ENCODE measurements at places on chromosomes 13 and 19.
A peak's percentile ranks its signal among the peaks of the same experiment; 100 is the strongest.

DNA sequence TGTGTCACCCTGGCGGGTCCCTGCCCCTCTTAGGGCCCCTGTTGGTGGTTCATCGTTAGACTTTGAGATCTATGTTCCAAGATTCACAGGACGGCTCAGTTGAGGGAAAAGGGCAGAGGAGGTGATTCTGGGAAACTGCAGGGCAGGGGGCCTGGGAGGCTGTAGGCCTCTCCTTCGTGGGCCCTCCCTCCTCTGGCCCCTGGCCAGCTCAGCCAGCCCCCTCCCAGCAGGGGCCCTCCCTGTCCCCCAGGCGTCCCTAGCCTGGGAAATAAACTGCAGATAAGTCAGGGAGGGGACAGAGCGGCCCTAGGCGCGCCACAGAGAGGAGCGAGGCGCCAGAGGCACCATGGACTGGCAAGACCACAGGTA, 6.5 kb downstream of the HIF3A start:
- no peak for DNase-seq

DNA sequence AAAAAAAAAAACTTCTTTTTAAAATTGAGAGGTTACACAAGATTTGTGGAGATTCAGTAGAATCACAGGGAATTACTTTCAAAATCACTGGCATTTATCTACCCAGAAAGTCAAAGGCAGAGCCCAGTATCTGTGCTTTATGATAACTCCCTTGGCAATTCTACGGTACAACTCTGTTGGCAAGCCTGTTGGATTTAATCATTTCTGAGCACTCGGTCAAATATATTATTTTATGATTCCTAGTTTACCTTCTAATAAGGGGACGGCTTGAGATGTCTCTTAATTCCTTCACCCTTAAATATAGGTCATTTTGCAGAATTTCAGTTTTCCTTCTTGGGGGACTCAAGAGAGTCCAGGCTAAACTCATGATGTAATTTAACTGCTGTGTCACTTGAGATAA, 987.6 kb downstream of the EFNB2 start:
- DNase-seq, result no peak

DNA sequence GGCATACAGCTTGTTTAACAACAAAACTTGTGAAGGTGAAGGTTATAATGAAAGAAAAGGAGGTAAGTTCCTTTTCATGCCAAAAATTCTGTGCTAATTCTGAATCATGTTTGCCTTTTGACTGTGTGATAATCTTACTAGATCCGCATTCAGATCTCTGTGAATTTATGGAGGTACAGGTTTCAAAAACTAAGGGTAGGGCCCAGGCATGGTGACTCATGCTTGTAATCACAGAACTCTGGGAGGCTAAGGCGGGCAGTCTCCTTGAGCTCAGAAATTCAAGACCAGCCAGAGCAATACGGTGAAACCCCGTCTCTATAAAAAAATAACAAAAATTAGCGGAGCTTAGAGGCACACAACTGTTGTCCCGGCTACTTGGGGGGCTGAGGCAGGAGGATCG, 45.9 kb downstream of the PCDH9 start:
- no peak for DNase-seq

DNA sequence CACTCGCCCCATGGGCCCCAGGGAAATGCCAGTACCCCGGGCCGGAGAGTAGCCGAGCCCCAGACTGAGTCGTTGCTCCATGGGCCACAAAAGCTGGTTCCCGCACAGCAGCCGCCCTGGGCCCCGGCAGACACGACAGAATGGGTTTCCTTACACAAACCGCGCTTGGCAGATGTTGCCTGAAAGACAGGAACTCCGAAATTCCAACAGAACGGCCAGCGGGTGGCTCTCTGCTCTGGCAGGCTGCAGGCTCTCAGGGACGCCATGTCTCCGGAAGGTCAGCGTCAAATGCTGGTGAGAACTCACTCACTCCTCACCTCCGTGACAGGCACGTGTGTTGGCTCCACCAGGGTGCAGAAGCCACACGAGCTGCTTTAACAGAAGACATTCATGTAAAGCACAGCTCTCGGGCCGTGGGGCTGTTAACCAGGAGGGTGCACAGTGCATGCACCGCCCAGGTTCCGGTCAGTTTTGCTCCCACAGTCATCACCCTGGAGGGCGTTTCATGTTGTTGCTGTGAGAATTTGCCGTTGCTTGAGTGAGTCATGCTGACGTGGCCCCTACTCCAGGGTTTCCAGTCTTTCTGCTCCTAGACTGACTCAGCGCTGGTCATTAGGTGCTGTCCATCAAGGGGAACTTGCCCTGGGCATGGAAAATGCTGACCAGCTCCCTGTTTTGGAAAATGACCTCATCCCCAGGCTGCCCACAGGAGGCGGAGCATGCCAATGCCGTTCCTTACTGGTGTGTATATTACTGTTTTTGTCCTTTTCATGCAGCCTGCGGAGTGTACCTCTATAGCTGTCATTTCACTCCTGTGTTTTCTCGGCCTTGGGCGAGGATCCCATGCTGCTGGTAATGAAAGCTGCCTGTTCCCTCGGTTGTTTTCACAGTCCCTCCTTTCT, 44.8 kb downstream of the ANKRD10 start:
- peak; percentile 99 for DNase-seq

DNA sequence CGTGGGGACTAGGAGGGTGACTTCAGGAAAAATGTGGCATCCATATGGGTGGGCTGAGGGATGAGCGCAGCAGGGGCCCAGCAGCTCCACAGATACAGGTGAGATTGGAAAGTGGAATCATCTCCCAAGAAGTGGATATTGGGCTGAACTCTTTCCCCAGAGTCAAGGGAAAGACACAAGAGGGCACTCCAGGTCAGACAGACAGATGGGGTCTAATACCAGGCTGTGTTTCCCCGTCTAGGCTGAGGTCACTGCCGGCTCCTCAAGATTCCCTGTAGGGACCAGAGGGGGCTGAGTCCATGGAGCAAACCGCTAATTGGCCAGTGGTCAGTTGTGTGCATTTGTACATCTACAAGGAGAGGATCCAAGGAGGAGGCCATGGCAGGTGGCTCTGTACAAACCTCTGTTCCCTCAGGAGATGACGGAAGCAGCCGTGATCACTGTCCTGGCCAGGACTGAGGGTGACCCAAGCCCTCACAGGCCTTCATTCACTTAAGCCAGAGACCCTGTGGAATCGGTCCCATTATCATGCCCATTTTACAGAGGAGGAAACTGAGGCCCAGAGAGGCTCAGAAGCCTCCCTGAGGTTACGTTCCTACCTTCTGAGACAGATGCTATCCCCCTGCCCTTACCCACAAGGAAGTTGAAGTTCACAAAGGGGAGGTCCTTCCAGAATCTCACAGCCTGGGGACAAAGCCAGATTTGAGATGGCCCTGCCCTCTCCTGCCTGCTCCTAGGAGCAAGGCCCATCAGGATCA, 14.9 kb upstream of the IGLON5 start:
- no peak for DNase-seq

DNA sequence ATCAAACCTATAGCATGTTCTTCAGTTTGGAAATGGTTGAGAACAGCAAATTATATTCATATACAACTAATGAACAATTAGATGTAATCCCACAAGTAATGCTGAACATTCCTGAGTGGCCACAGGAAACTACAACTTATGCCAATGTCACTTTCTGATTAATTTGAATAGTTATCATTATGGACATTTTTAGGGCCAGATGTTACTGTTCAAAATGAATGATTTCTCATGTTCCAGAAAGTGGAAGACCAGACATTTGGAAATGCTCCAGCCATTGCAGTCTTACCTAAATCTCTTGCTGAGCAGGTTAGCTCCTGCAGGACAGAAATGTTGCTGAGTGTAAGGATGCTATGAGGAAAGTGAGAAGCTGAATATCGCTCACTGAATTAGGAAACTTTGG, 819.8 kb downstream of the PCDH9 start:
- DNase-seq, result no peak

DNA sequence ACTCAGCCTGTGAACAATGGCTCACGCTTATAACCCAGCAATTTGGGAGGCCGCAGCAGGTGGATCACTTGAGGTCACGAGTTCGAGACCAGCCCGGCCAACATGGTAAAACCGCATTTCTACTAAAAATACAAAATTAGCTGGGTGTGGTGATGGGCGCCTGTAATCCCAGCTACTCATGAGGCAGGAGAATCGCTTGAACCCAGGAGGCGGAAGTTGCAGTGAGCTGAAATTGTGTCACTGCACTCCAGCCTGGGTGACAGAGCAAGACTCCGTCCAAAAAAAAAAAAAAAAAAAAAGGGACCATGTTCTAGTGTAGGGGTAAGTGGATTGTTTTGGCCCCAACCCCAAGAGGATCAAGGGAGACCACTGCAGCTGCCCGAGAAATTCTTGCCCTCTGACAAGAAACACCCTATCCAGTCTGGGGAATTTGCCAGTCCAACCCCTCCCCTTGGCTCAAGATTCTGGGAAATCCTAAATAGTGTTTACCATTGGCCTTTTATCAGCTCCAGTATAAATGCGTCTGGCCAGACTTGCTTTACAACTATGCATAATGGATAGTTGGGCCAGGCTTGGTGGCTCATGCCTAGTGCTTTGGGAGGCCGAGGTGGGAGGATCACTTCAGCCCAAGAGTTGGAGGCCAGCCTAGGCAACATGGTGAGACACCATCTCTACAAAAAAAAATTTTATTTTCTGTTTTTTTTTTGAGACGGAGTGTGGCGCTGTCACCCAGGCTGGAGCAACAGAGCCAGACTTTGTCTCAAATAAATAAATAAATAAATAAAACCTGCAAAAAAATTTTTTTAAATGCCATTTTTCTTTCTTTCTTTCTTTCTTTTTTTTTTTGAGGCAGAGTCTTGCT, 5.1 kb upstream of the DHDH start:
- no peak for DNase-seq

GRCh38 chr13:27853335-27853734, 61.1 kb downstream of the GSX1 start:
- DNase-seq, result no peak

DNA sequence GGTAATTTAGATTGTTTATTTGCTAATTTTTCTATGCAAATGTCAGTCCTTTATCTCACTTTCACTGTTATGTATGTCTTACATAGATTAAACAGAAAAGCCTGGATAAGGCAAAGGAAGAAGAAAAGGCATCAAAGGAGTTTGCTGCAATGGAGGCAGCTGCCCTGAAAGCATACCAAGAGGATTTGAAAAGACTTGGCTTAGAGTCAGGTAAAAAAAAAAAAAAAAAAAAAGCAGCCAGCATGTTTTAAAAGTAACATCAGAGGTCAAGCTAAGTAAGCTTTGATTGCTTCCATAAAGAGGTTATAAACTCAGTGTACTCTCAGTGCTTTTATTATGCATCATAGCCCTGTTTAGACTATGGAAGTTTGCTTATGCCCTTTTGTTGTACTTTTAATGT, 3.8 kb downstream of the WBP4 start:
- DNase-seq, result no peak

Data from foreskin keratinocyte (primary cell).